AG04450 (cell line): ENCODE measurements at places on chromosomes 3 and 15. TPM values are rescaled to one million over a fixed set of nuclear protein-coding genes. Genes with fewer than 3 reads are reported as not detected.

DNA sequence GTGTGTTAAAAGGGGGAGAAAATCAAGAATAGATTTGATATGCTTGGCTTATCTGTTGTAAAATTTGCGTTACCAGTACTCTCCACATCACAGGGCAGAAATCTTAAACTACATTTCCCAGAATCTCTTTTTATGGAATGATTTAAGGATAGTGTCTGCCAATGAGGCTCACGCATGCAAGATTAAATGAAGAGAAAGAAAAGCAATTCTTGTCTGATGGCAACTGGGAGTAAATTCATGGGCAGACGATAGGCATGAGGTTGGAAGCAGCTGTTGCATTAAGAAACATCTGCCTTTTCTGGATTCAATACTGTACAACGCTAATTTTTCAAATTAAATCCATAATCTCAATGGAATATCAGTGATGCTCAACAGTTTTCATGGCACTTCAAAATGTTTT, 27.2 kb upstream of the ANKRD28 start:
- no peak for DNase-seq

LXN gene
- 281 and 347 TPM in 2 replicates for polyA plus RNA-seq

DNA sequence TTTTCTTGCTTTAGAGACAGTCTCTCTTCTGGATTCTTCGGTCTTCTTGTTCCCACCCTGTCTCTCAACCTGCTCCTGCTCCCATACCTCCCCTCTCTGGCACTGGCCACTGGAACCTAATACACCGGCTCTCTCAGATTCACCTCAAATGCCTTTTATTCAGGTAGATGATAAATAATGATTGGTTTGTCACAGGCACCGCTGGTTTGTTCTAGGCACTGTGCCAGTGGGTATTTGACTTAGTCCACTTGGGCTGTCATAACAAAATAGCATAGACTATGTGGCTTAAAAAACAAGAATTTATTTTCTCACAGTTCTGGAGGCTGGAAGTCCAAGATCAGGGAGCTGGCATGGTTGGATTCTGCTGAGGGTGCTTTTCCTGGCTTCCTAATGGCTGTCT, 278.2 kb upstream of the STT3B start:
- DNase-seq = no peak

- DNase-seq = no peak
These were observed 53.9 kb upstream of the FRMD4B start for GRCh38 chr3:69439643-69440270.

SSR3 gene
- polyA plus RNA-seq = 293 and 328 TPM in 2 replicates

GRCh38 chr3:64176461-64176996, 48.7 kb downstream of the PRICKLE2 start:
- DNase-seq = no peak

DNA sequence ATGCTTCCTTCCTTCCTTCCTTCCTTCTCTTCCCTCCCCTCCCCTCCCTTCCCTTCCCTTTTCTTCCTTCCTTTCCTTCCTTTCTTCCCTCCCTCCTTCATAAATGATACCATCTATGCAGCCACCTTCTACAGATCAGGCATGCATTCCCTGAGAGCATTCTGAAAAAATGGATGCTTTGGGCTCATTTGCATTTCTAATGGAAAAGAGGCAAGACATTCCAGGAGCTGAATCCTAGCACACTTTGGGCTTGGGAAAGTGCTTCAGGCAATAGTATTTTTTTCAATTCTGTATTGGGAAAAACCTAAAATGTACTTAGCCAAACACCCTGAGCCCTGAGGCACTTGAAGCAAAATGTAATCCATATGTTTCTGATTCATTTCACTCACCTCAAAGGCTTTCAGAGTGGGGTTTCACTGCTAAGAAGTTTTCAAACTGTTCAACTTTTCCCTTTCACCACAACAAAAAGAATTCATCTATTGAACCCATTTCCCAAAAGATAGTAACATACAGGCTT, 220.1 kb upstream of the RORA start:
- DNase-seq = no peak

- no peak for DNase-seq
These were observed 95.7 kb downstream of the ANO10 start for GRCh38 chr3:43525941-43526607.

- DNase-seq = peak; percentile 78
These were observed 20.9 kb downstream of the PGBD4 start for GRCh38 chr15:34122771-34123183.

C3orf18 gene
- polyA plus RNA-seq = 10.0 and 11.7 TPM in 2 replicates

GRCh38 chr3:50616003-50616769, 765 bp upstream of the MAPKAPK3 start:
- DNase-seq = peak; percentile 66

TM4SF18 gene
- 0.09 TPM in 1 of 2 replicates, not detected in the other for polyA plus RNA-seq

CLRN1 gene
- not detected in 2 replicates for polyA plus RNA-seq

DNA sequence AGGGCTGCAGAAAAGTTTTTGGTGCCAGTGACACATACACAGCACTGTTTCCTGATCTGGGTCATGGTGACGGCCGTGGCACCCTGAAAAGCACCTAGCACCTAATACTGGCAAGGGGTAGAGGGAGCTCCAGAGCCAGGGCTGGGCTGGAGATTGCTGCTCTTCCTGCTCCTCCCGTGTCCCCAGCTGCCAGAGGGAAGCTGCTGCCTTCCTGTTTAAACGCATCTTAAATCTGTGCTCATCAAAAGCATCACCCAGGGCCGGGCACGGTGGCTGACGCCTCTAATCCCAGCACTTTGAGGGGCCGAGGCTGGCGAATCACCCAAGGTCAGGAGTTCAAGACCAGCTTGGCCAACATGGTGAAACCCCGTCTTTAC, 156.7 kb upstream of the MEF2A start:
- no peak for DNase-seq

- no peak for DNase-seq
These were observed 69.8 kb downstream of the CD200R1L start for GRCh38 chr3:112776836-112777235.

GRCh38 chr15:93467337-93467736, 378.3 kb upstream of the RGMA start:
- DNase-seq = no peak

BOC gene
- 11.2 and 13.4 TPM in 2 replicates for polyA plus RNA-seq
